ENCODE measurements at places on chromosomes 12 and 14.

DNA sequence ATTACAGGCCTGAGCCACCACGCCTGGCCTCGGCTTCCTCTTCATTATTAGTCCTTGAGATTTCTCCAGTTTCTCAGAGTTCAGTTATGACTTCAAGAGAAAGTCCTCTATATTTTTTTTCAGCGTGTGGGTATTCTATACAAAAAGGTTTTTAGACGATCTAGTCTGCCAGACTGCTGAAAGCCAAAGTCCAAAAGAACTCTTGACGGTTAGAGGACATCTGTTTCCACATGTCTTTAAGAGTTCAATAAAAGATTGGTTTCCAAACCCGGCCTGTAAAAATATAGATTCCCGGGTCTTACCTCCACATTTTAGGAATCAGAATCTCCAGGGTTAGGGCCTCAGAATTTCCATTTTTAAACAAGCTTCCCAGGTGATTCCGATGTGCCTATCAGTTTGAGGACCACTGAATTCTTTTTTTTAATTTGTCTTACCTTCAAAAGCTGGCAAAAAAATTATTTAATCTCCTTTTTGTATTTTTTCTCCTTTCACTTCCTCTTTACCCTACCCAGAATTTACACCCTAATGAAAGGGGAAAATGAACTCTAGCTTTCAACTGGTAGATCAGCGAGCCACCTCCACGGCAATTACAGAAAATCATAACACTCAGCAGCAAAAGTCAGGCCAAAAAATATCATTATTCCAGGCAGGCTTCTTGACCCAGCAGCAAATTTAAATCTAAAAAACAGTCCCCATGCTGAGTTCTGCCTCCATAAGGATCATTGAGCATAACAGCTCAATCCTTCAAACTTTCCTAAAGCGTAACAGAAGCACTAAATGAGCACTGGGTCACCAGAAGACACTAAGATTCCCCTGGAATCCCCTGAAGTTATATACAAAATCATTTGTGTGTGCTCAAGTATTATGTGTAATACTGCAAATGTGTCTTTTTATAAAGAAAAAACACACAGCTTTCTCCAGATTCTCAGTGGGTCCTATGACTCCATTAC lies 8.7 kb downstream of the NT5DC3 start:
- no peak for DNase-seq

GRCh38 chr12:50221228-50222008 lies 54.2 kb upstream of the CERS5 start:
- DNase-seq, result peak; percentile 46

DNA sequence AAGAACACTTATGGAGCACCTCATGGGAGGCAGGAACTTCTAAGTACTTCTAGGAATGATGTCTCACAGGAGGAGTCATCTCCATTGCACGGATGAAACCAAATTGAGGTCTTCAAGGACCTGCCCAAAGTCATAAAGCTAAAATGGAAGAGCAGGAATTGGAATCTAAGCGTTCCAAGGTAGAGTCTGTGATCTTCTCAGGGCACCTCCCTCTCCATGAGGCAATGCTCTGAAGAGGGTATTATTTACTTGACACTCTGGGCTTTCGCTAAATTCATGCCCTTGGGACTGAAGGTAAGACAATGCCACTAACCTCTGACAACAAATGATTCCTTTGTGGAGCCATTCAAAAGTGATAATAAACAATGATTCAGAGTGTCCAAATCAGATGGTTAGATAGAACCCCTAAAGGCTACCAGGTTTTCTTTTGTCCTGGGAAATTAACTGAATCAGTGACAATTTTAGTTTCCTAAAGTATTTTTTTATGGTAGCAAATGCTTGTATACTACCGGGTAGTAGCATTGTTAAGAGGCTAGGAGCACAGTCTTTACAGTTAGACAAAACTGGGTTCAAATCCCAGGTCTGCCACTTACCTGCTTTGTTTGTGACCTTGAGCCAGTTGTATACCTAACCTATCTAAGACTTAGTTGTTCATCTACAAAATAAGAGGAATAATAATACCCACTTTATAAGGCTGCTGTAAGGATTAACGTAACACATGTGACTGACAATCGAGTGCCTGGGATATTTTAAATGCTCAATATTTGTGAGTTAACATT lies 12.3 kb downstream of the HMGA2 start:
- no peak for DNase-seq

DNA sequence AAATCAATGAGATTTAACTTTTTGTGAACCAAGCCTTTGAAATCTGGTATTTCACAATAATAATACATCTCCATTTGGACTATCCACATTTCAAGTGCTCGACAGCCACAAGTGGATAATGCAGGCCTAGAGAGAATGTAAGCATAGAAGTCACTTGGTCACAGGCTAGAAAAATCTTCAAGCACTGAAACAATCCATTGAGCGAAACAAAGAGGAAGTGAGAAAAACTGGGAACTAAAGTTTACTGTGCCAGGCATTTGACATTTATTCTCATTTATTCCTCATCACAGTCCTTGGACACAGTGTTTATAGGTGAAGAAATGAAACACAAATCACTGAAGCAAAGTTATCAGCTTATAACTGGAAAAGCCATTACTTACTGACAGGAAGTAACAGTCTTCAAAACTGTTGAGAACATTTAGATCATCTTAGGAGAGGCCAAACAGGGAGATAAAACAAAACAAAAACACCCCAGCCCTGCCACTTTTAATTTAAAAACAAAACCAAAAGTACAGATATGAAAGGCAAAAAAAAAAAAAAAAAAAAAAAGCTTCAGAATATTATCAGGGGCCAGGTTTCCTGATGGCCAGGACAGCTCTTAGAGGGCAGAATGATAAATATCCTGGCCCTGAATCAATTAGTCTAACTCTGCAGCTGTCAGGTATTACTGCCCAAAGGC lies 29.2 kb downstream of the GNS start:
- DNase-seq, result no peak

- DNase-seq, result no peak
These were observed 326.4 kb downstream of the NUAK1 start for GRCh38 chr12:105812366-105812765.
